ENCODE measurements at places on chromosomes 7 and 10.

DNA sequence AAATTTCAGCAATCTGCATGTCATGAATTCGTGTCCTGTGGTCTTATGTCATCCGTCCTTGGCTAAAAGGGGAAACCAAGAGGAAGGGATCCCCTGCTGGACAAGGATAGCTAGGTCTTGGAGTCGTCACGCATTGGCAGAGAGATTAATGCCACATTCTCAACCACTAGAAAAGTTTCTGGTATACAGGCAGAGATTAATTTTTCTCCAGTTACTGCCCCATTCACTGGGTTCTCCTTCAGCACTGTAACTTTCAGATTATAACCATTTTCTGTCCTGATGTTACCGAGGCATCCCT, 1060.6 kb upstream of the AUTS2 start:
- DNase-seq: no peak

GRCh38 chr10:126561294-126561920, 109.1 kb downstream of the C10orf90 start:
- no peak for DNase-seq

DNA sequence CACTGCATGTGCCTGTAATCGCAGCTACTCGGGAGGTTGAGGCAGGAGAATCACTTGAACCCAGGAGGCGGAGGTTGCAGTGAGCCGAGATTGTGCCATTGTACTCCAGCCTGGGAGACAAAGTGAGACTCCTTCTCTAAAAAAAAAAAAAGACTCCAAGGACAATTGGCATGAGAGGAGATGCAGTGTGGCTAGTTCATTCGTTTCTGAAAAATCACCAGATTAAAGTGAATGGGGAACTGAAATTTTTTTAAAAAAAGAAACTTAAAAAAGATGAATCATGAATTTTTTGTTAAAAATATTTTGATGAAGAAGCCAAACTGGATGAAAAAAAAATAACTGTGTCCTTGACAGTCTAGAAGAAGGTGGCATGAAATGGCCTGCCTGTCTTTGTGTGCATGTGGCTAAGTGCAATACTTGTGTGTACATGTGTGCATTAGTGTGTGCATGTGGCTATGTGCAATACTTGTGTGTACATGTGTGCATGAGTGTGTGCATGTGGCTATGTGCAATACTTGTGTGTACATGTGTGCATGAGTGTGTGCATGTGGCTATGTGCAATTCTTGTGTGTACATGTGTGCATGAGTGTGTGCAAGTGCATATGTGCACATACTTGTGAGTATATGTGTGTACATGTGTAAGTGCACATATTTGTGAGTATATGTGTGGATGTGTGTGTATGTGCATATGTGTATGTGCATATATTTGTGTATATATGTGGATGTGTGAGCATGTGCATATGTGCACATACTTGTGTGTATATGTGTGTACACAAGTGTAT, 391.7 kb upstream of the KLF6 start:
- DNase-seq: no peak

DNA sequence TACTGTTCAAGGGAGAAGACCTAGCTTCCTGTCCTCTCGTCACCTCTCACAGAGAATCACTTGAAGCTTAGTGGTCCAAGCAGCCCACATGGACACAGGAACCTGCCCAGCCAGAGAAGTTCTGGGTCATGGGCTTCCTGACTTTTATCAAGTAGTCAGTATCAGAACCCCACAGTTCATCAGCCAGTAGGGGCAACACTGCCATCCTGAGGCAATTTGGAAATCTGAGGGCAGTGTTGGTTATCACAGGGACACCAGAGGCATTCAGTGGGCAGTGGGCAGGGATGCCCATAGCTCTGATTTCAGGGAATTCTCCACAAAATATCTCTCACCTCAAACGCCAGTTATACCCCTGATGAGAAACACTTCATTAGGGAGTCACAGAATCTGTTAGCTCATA, 22.5 kb upstream of the MGAM2 start:
- no peak for DNase-seq

- no peak for DNase-seq
Measured at GRCh38 chr10:21650353-21650752, 116.3 kb downstream of the MLLT10 start.

DNA sequence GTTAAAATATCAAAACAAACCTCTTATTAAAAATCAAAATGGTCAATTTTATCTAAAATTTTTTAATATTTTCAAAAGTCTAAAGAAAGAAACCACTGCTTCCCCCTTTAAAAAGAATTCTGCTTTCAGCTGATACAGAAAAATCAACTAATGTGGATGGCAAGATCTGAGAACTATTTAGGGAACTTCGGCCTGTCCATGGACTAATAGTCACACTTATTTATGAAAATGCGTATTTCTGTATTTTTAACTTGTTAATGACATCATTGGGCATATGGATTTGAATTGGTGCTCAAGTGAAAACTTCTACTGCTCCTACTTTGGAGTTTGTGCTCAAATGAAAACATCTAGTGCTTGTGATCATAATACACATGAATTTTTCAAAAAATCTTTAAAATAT, 31.9 kb downstream of the RNLS start:
- no peak for DNase-seq

DNA sequence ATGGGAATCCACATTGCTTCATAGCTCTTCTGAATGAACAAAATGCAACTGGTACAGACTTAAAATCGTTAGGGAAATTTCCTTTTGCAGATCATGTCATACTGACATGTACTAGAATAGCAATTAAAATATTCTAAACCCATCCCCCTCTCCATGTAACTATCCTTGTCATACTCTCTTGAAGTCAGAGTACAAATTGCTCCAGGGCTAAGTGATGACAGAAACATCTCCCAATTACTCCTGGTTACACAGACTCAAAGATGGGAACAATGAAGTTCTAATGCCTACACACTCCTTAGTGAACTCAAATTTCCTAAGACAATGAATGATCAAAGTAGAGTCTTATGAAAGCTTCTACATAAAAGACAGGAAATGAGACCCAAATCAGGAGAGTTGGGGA, 87.2 kb downstream of the PDE1C start:
- no peak for DNase-seq

DNA sequence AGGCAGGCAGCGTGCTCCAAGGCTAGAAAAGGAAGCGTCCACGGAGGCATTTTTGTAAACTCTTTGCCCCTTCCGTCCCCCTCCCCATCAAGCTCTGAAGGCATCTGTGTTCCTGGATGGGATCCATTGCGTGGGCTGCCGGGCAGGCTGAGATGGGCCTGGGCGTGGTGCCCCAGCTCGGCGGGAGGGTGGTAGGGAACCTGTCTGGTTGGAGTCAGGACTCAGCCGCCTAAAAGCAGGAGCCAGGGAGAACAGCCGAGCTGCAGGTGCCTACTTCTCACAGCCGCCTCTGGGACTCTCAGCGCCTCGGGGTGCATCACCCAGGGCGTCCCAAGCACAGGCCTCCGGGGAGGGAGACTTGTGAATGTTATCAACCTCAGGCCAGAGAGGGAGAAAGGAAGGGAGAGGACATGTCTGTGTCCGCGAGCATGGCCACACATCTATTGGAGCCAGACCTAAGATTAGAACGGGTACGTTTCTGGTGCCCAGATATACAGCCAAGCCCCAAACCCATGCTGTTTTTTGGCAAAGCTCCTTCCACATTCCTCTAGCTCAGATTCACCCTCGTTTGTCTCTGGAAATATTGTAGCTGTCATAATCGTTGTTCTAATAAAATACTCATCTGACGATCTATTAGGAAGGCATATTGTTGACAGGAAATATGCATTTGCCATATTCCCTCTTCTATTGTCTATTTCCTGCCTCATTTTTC, 48.6 kb upstream of the CTBP2 start:
- no peak for DNase-seq

DNA sequence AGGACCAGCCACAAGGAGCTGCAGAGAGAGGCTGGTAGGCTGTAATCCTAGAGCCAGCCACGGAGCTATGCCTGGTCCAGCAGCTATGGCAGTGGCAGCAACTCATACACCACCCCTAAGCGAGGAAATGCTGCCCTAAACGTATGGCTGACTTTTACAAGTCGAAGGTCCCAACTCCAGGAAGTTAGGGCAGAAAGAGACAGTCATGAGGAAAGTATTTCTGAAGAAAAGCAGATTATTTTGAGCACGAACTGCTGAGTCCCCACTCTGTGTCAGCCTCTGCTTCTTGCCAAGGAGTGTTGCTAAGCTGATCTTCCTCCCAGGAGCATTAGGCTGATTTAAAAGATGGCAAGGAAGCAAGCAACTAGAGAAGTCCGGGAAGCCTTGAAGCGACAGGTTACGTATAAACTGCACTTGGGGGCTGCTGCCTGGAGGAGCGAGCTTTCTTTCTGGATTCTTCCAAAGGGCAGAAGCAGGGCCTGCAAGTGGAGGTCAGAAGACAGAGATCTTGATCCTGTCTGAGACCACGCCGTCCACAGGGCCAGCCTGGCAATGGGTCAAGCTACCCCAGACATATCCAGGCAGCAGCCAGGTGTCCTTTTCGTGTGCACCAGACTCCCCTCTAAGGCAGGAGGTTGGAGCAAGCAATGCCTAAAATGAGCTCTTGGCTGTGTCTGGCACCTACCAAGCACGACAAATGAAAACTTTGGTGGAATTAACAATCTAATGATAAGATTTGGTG, 39.4 kb downstream of the PLXNA4 start:
- no peak for DNase-seq

- DNase-seq: no peak
Measured at GRCh38 chr7:143379611-143380259, 1.4 kb upstream of the ZYX start.

DNA sequence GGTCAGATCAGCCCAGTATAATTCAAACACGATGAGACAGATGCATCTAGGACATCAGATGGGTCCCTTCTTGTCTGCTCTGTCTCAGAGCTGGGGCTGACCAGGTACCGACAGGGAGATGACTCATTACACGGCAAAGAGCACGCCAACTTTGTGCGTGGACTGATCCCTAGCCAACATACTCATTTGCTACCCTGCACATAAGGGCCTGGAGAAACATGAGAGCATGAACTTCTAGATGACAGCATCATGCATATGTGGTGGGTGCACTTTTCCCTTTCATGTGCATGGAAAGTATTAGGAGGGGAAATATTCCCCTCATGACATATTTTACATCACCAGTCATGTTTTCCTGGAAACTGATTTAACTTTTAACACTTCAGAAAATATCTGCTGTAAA, 35.1 kb upstream of the NPVF start:
- no peak for DNase-seq

DNA sequence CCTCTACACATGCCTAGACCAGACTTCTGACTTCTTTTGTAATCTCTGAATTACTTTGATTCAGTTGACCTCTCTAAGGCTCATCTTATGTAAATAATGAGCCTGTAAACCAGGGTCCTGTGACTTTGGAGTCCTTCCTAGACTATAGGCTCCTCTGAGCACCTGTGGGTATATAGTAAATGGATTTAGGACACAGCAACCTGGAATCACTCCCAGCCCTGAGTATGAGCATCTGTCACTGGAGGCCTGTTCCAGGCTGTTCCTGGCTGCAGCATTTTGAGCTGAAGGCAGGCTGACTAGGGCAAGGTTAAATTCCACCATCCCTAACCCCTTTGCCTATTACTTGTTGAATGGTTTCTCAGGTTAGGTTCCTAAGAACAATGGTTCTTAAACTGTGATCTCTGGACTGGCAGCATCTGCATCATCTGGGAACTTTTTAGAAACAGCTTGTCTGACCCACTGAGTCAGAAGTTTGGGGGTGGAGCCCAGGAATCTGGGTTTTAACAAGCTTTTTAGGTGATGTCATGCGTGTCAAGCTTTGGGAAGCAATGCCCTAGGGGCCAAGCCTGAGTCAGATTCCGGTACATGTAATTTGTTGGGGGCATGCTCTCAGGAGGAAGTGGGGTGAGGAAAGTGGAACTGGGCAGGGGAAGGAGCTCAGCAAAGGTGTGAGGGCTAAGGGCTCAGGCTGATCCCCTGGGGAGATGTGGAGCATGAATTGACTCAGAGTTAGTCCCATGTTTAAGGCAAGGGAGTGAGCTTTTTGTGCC, 28.2 kb downstream of the MINDY4 start:
- no peak for DNase-seq

DNA sequence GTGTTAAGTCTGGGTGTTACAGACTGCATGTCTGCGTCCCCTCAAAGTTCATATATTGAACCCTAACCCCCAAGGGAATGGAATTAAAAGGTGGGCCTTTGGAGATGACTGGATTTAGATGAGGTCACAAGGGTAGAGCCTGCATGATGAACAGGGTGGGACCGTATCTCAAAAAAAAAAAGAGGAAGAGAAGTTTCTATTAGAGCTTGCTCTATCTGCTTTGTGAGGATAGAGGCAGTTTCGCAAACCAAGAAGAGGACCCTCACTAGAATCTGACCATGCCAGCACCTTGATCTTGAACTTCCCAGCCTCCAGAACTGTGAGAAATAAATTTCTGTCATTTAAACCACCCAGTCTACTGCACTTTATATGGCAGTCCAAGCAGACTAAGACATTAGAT, 1.4 kb downstream of the KIN start:
- no peak for DNase-seq

DNA sequence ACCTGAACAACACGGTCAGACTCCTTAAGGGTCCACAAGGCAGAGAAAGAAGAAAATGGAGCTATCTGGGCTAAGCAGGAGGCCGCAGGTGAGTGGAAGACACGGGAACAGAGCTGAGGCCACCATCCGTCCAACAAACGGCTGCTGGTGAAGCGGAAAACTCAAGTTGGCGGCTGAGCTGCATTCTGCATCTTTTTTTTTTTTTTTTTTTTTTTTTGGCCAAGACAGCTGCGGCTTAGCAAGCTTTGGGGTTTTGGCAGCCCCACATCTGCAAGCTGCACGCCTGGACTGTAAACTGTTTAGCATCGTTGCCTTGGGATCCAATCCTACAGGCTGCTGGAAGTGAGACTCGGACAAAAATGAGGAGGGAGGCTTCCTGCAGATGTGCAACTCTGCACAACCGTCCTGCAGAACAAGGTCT, 37.4 kb downstream of the RGS10 start:
- no peak for DNase-seq

DNA sequence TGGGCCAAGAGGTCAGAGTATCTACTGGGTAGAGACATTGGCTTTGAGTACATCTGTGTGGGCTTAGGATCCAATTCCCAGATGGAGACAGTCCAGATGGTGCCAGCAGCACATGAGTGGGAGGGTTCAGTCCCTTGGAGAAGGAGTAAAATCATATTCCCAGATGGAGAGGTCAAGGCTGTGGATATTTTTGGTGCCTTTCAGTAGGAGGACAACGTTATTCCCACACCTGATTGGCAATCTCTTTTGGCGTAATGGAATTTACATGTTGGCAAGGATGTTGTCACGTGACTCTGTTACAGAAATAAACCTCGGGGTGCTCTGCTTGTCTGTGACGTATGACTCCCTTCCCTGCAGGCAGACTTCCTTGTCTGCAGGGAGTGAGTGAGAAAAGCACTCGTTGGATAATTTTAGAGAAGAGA, 27.6 kb downstream of the NPS start:
- no peak for DNase-seq

DNA sequence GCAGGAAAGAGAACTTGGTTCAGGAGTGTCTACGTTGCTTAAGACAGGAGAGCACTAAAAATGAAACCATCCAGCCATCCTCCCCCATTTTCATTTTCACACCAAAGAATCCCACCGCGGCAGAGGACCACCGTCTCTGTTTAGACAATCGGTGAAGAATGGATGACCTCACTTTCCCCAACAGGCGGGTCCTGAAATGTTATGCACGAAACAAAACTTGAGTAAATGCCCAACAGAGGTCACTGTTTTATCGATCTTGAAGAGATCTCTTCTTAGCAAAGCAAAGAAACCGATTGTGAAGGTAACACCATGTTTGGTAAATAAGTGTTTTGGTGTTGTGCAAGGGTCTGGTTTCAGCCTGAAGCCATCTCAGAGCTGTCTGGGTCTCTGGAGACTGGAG, 1.4 kb upstream of the IL6 start:
- DNase-seq: no peak

GRCh38 chr10:101044117-101044516, 13.1 kb downstream of the SFXN3 start:
- no peak for DNase-seq

All from Panc1 (cell line).